Activated naive CD4-positive, alpha-beta T cell (primary cell): ENCODE measurements at places on chromosomes 2 and 18.

GRCh38 chr18:33576999-33577646, 896 bp upstream of the ASXL3 start:
- DNase-seq: no peak

GRCh38 chr2:200871151-200871550, 6.7 kb upstream of the CLK1 start:
- DNase-seq: no peak

DNA sequence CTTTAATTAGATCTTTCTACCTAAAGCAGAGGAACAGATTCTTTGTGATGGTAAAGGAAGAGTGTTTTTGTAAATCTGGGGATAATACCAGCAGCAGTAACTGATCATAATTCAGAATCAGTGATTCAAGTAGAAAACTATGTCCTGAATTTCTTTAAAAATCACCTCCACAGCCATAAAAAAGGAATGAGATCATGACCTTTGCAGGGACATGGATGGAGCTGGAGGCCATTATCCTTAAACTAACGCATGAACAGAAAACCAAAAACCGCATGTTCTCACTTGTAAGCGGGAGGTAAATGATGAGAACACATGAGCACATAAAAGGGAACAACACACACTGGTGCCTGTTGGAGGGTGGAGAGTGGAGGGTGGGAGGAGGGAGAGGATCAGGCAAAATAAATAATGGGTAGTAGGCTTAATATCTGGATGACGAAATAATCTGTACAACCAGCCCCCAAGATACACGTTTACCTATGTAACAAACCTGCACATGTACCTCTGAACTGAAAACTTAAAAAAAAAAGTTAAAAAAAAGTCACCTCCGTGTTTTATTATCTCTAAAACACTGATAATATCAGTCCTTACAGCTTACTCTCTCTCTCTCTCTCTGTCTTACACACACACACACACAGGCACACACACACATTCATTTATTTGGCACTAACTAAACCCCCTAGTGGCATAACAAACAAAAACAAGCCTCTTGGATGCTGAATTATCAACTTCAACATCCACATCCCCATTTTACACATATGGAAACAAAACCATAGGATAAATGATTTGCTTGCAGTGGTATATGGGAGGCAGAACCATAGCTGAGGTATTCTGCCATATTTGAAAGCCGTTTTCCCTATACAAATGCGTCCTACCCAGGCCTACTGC, 1.4 kb downstream of the TM4SF20 start:
- DNase-seq: no peak

DNA sequence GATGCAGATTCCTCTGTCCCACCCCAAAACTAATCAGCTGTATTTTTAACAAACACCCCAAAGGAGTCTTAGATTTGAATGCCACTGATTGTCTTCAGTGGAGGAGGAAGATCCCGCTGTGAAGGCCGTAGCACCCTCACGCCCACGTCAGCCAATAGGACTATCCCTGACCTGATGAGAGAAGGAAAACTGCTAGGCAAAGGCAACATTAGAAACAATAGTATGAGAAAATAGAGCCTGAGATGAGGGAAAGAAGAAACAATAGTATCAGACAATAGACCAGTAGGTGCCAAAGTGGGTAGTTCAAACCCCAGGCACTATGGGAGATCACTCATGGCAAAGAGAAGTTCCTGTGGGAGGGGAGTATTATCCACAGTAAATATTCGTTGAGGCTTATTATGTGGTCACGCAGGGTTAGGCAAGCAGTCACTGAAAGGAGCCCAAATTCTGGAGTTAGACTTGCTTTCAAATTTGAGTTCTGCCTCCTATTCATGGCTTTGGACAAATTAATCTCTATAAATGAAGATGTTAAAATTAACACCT, 2.8 kb downstream of the PCBP1 start:
- DNase-seq: no peak

- DNase-seq: no peak
These were observed 34.3 kb upstream of the C18orf32 start for GRCh38 chr18:49521216-49521835.

DNA sequence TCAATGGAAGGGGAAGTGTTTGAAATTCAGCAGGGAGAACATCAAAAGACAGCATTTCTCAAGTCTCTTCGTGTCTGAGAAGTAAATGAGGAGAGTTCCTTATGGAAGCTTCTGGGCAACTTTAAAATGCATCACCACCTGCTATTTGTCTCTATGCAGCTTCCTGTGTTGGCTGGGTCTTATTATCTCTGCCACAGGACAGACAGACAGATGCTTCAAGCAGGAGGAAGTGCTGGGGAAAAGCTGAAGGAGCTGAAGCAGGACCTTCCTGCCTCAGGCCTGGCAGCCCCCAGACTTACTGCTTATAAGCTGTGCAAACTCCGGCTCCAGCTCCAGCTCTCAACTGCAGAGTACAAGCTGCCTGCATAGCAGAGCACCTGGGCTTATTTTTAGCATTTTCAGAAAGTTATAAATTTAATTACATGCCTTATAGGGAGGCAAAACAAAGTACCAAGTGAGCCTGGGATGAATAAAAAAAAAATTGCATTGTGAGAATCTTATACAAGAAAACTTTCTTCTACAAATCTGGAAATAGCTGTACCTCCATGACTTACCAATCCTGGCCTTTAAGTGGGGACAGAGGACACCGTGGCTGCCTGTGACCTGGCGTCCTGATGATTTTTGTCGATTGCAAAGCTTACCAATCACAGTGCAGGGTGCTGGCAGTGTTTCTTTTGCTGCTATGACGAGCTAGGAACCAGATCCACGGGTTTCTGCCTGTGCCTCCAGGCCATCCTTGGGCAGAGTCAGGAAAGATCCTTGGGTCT, 206.3 kb downstream of the SEPTIN10 start:
- no peak for DNase-seq

- DNase-seq: no peak
These were observed 44.8 kb upstream of the ANKRD62 start for GRCh38 chr18:12048827-12049175.

GRCh38 chr2:68093634-68094033, 30.8 kb upstream of the C1D start:
- DNase-seq: no peak

GRCh38 chr2:16664052-16664731, 1.4 kb downstream of the CYRIA start:
- no peak for DNase-seq

DNA sequence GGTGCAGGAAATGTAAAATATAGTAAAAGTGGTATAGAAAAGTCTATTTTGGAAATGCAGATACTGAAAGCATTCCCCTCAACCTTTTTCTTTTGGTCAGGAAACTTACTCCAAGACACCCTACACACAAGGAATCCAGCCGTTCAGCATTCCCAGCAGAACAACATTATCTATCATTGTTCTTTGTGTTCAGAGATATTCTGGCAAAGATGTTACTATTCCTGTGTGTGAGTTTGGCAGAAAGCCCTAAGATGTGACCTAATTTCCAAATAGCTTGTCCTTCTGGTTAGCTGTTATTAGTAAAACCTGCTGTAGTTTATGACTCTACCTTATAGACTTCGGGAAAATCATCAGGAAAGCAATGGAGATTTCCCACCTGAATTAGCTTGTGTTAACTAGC, 78.1 kb upstream of the PELI1 start:
- no peak for DNase-seq

- no peak for DNase-seq
These were observed 932.2 kb downstream of the TDRD15 start for GRCh38 chr2:22055784-22056620.

DNA sequence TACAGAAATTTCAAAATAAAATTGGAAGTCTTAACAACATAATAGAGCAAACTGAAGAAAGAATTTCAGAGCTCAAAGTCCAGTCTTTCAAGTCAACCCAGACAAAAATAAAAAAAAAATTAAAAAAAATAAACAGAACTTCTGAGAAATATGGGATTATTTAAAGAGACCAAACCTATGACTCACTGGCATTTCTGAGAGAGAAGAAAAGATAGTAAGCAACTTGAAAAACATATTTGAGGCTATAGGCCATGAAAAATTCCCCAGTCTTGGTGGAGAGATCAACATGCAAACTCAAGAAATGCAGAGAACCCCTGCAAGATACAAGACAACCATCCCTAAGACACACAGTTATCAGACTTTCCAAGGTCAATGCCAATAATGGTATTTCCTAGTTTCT, 167.4 kb downstream of the RNF144A start:
- DNase-seq: no peak

GRCh38 chr2:241451840-241452506, 56.4 kb downstream of the STK25 start:
- no peak for DNase-seq

DNA sequence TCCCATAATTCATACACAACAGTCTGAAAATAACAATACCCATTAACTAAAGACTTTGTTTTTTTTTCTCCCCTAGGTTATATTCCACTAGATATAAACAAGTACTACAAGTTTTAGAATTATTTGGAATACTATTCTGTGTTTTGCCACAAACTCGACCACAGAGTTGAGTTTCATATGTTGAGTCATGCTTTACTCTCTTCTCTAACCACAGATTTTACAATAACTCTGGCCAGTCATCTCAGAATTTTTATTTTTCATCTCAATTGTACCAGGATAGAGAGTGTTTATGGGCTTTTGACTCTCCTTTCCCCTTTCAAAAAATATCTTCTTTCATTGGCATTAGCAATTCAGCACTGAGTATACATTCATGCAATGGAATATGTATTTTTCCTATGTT, 348.7 kb upstream of the GALNT5 start:
- no peak for DNase-seq

DNA sequence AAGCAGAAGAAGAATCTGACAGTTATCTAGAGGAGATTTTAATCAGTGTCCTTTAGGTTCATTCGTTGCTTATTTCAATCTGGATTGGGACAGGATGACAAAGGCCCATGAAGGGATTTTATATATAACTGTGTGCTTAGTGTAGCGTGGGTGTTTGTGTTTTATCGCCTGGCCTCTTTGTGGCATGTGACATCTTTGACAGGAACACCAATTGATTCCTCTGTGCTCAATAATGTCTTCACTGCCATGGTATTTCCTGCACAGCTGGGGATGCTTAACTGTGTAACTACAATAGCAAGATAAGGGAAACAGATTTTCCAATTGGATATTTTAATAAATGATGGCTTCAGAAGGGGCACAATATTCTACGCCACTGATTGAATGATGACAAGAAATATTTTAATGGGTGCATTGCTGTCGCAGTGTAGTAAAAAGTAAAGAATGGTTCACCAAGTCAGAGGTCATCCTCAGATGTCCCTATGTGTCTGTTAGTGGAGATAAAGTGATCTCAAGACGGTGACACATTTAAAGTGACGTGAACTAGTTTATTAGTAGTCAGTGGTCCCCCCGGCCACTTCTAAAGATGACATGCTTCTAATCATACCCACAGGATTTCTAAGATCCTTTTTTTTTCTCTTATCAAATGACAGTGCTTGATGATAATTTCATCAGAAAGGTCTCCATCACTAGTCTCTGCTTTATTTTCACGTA, 160.4 kb downstream of the AGAP1 start:
- no peak for DNase-seq

DNA sequence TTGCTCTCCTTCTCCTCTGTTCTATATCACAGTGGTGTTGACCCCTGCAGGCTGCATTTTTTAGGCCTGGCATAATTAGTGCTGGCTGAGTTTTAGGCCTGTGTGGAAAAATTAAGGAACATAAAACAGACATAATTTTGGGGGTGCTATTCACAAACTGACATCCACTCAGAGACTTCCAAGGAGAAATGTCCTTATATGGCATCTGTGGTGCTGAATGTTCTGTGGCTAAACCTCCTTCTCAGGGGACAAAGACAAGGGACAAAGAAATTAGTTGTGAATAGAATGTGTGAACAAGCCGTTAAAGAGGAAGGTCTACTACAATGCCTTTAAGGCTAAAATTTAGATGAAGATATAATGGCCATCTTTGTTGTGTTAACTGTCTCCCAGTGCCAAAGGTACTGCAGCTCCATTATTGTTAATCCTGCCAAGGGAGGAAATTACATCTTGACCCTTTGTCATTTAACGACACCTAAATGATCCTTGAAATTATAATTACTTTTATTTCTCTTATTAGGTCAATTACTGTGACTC, 870.0 kb upstream of the CHAC2 start:
- DNase-seq: no peak

DNA sequence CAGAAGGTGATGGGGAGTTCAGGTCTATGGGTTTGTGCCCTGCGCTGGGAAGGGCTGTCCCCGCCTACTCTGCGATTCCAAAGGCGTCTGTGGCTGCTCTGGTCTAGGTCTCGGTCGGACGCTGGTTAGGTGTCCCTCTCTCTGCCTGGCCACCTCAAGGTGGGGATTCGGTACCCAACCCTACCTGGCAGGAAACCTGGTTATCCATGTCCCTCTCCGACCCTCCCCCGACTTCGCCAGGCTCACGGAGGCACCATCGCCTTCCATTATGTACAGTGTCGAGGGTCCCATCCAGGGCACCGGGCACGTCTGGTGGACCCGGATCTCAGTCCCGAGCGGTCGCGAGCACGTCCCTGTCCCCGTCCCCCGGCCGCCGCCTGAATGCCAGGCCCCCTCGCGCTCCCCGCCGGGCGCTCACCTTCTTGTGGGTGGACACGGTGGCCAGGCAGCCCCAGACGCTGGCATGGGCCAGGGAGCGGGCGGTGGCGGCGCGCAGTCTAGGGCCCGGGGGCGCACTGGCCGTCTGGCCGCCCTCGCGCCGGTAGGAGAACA, 628 bp downstream of the CREG2 start:
- no peak for DNase-seq

DNA sequence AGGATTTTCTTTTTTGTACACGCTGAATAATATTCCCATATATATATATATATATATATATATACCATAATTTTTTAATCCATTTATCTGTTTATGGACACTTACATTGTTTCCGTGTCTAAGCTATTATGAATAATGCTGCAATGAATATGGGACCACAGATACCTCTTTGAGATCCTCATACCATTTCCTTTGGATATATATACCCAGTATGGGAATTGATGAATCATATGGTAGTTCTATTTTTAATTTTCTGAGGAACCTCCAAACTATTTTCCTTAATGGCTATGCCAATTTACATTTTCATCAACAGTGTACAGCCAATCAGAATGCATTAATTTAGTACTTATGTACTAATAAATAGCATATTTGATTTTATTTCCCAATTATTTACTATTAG, 53.1 kb downstream of the MERTK start:
- DNase-seq: no peak

GRCh38 chr18:62164310-62164709, 22.5 kb downstream of the PIGN start:
- DNase-seq: no peak

DNA sequence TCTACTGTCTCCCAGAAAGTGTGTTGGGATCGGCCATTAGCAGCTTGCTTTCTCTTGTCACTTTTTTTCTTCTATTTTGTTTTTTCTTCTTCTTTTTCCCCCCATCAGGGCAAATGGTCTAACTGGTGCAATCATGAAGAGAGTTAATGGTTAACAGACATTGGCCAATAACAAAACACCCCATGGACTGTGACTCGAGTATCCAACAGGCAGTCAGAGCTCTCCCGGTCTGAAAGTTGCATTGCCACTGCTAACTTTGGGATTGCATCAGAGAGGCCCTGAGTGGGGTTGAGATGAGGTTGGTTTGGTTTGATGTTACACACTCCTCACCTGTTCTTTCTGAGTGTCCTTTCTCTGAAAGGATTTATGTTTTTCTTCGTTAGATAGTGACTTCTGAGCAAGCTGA, 12.9 kb upstream of the SNORC start:
- DNase-seq: no peak

GRCh38 chr18:60060578-60060977, 160.8 kb downstream of the PMAIP1 start:
- DNase-seq: no peak

- no peak for DNase-seq
These were observed 3.9 kb downstream of the TAF1B start for GRCh38 chr2:9847140-9847539.
